ENCODE measurements at places on chromosomes 4 and X.

- DNase-seq: peak; percentile 37
Measured at GRCh38 chr4:173448103-173448502, 49.2 kb upstream of the SCRG1 start.

DNA sequence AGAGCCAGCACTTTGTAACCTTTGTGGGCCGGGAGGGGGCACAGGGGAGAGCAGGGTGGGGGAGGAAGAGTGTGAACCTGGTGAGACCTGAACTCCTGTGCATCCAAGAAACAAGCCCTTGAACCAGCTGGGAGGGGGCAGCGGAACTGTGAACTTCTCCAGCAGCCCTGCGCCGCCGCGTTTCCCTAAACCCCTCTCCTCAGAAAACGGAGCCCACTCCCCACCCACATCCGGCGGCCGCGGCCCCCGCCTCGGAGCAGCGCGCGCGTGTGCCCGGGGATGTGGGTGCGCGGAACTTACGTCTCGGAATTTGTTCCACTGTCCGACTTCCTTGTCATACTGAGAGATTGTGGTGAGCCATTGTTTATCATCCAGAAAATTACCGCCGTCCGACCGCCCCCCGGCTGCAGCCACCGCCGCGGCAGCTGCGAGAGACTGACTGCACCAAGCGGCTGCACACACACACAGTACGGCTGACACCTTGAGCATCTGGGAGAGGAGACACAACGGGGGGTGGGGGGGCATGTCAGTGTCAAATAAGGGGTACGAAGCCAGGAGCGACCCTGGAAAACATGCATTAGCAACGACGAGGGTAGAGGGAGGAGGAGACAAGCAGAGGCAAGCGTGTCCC lies 494 bp downstream of the SPOCK3 start:
- DNase-seq: no peak

DNA sequence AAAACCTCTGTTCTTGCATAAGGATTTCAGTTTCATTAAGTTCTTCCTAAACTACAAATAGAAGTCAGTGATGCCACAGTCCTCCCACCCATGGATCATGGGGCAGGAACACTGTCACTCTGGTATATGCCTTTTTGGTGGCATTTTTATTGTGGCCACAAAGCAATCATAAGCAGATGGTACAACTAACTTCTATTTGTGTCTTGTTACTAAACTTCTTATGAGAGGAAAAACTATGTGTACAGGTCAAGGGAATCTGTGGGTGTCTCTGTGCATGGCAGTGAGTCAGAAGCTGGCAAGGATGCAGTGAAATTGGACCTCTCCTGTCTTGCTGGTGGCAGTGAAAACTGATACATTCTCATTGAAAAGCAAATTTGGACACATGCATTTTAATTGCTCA lies 245.0 kb upstream of the GPC4 start:
- no peak for DNase-seq

DNA sequence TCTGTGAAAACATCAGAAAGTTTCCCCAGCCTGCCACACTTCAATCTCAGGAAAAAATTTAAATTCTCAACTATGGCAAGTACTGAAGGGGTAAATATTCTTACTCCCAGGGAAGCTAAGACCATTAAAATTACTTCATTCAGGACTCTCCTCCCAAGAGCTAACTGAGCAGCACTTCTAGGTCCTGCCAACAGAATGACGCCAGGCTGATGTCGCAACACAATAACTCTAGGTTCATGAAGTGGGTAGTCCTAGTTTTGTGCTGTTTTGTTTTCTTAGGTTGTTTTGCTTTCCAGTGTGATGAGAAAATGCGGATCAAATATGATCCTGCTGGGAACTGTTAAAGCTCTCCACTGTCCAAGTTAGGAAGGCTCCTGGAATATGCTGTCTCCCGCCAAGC lies 180.0 kb downstream of the NKX6-1 start:
- DNase-seq: no peak

- DNase-seq: no peak
Measured at GRCh38 chr4:121989715-121990114, 37.9 kb upstream of the TRPC3 start.

GRCh38 chrX:136766785-136767103 lies 14.0 kb downstream of the ARHGEF6 start:
- DNase-seq: no peak

DNA sequence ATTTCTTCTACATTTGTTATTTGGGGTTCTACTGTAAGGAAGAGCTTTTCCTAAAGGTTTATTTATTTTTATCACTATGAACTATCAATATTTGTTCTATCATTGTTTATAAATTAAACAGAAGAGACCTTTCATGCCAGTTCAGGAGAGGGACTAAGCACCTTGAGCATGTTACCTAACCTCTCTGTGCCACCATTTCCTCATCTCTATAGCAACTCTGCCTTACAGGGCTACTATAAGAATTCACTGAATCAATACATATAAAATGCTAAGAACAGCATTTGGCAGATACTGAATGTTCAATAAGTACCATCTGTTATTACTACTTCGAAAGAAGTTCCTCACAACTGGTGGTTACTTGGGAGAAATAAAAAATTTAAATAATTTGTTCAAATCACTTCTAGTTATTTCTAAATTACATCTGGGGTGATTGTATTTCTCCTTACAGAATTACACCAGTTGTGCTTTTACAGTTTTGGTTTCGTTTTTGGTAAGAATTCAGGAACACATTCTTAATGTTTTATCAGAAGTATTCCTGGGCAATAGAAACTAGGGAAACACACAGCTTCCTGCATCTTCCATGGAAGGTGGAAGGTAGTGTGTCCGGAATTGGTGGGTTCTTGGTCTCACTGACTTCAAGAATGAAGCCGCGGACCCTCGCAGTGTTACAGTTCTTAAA lies 32.9 kb downstream of the EREG start:
- no peak for DNase-seq

DNA sequence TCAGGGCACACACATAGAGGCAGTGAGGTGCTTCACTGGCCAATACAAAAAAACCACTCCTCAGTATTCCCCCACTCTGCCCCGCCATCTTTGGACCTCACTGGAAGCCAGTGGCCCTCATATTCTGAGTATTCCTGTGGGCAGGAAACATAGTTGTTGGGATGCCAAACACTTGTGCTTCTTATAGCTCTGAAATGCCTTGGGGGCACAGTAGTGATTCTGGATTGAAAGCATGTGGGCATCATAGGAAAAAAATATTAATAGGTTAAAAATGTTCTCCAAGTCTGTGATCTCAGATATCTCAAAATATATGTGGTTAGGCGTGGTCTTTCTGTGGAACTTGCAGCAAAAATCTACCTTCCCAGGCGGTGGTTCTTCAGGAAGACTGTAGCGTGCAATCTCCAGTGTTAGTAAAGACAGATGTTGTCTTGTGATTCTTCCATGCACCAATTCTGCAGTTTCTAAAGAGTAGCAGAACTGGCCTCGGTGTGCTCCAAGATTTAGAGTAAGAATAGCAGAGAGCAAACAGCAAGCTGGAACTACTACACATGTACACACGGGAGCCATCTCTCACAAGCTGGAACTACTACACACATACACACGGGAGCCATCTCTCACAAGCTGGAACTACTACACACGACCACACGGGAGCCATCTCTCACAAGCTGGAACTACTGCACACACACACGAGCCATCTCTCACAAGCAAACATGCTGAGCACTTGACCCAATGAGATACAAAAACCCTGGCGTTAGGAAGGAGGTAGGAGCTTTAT lies 8.0 kb upstream of the TENM3 start:
- peak; percentile 55 for DNase-seq

GRCh38 chrX:135454816-135455215 lies 33.1 kb downstream of the SMIM10L2A start:
- no peak for DNase-seq

DNA sequence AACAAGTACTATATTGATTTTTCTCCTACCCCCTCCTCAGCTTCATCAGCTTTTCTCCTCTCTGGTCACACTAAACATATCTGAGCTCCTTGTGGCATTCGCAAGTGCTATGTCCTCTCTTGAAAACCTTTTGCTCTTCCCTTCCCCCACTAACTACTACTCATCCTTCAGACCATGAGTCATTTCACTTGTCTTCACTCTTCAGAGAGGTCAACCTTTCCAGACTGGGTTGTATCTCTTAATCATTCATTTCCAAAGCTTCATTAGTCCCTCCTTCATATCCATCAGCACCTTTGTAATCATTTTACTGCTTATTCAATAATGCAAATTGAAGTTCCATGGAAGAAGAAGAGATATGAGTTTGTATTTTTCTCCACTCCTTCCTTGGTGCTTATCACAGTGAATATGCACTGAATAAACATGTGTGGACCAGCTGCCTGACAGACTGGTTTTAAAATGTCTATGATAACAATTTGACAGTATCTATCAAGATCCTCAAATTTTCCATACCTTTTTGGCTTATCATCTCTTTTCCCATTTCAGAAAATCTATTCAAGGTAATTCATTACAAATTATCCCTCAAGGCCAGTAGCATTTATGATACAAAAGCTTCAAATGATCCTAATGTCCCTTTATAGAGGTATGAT lies 28.4 kb downstream of the DDX60L start:
- DNase-seq: peak; percentile 60

GRCh38 chr4:42483426-42484379 lies 86.4 kb downstream of the SHISA3 start:
- DNase-seq: no peak

GRCh38 chr4:68462691-68463090 lies 15.4 kb downstream of the TMPRSS11E start:
- DNase-seq: no peak

DNA sequence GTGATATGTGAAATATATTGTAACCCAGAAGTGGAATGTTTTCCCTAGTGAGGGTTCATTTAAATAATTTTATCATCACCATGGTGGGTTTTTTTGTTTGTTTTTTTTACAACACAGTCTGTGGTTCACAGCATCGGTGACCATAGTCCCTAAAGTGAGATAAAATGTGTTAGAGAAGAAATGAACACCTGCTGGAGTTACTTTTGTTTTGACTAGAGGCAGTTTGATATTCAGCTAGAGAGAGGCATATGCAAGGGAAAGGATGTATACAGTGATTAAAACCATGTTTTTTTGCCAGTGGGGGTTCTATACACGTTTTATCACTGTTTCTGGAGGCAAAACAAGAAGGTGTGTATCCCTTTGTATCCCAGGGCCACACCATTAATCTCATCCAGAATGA lies 541.5 kb downstream of the PCDH7 start:
- DNase-seq: no peak

GRCh38 chr4:84968925-84969324 lies 2.4 kb upstream of the WDFY3 start:
- DNase-seq: no peak

DNA sequence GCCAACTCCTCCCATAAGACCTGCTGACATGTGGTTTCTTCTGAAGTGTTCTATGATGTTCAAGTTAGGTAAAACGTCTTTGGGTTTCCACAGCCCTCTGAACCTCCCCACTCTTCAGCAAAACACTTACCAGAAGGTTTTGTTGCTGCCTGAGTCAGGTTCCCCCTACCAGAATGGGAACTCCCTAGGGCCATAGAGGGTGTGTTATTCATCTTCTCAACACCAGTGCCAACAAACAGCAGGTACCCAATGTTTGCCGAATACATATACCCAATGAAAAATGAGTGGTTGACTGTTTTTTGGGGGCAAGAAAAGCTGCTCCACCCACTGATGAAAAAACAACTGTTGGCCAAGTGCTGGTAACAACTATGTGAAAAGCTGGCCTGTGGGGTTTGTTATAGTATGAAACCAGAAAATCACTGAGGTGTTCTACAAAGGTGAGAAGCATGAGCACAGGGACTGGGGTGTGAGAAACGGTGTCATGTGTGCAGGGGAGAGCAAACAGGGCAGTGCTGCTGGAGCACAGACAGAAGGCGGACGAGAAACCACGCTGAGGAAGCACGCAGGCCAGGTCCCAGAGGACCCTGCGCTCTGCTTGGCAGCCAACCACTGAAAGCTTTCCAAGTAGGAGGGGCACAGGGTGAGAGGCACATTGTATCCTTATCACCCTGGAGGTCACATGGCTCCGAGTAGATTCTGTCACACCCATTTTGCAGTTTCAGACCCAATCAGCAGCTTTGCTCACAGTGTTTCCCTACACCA lies 28.8 kb downstream of the ATP8A1 start:
- no peak for DNase-seq

DNA sequence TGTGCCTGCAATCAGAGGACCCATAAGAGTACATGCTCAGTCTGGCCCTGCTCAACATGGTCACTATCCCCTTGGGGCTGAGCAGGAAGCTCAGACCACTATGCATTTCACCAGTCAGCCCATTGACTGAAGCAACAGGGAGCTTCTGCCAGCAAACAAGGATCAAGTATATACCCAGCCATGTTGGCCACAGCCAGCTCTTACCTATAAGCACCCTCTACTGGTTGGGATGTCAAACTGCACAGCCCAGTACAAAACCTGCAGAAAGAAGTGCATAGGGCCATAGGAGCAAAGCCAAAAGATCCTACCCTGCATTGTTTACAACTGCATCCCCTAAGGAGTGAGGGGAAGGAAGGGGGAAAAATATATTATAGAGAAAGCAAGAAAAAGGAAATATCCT lies 214.4 kb upstream of the CPEB2 start:
- no peak for DNase-seq

GRCh38 chr4:6221851-6222760 lies 21.8 kb upstream of the JAKMIP1 start:
- DNase-seq: no peak

GRCh38 chr4:140858897-140859296 lies 102.7 kb upstream of the TBC1D9 start:
- DNase-seq: no peak

- DNase-seq: no peak
Measured at GRCh38 chrX:4878640-4879039, 1165.2 kb upstream of the PRKX start.

- DNase-seq: no peak
Measured at GRCh38 chrX:103124284-103124683, 31.3 kb upstream of the NXF3 start.

DNA sequence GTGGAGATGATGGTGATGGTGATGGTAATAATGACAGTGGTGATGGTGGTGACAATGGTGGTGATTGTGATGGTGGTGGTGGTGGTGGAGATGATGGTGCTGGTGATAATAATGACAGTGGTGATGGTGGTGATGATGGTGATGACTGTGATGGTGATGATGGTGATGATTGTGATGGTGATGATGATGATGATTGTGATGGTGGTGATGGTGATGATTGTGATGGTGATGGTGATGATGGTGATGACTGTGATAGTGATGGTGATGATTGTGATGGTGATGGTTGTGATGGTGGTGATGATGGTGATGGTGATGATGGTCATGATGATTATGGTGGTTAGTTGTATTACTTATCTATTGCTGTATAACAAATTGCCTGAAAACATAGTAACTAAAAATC lies 108.9 kb upstream of the NKX1-1 start:
- DNase-seq: no peak

GRCh38 chrX:38326086-38326485 lies 1.2 kb downstream of the RPGR start:
- no peak for DNase-seq

Measured in HFFc6 (cell line).